ENCODE measurements at places on chromosomes 3 and 15.

GRCh38 chr15:27222479-27222878, 251.5 kb downstream of the GABRG3 start:
- no peak for DNase-seq

DNA sequence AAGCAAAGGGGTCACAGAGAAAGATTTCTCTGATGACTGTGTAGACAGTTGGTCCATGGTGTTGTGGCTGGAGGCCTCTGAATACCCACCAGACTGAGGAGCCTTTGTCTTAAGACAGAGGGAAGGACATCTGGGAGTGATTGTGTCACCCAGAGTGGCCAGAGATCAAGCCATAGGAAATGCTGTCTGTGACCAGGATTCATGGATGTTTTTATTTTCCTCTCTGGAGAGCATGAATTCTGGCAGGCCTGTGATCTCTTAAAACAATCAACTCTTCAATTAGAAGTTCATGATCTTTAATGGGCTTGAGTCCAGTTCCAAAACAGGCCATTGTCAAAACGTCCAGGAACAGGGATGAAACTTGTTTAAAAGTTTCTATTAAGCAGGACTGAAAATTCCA, 198.9 kb upstream of the CTDSPL start:
- DNase-seq, result no peak

GRCh38 chr3:194082743-194083636, 53.0 kb upstream of the HES1 start:
- DNase-seq, result no peak

DNA sequence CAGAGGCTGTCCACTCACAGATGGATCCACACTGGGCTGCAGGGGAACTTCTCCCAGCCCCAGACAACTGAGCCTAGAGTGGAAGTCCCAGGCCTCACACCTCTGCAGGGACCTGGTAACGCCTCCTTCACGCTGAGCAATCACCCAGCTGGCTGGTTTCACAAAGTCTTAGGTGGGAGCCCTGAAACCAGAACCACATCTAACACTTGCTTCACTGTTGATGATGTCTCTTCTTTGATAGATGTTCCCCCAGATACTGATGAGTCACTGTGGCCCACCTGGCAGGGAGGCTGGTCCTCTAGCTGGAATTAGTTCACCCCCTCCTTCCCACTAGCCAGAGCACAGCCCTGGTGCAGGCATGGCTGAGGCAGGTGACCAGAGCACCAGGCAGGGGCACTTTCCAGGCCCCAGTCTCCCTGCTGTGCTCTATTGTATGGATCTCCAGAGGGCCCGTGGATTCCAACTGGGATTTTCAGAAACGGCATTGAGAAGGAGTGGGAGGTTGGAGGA, 33.5 kb downstream of the MYL3 start:
- no peak for DNase-seq

- no peak for DNase-seq
Measured at GRCh38 chr3:24135280-24135679, 190.2 kb downstream of the NR1D2 start.

DNA sequence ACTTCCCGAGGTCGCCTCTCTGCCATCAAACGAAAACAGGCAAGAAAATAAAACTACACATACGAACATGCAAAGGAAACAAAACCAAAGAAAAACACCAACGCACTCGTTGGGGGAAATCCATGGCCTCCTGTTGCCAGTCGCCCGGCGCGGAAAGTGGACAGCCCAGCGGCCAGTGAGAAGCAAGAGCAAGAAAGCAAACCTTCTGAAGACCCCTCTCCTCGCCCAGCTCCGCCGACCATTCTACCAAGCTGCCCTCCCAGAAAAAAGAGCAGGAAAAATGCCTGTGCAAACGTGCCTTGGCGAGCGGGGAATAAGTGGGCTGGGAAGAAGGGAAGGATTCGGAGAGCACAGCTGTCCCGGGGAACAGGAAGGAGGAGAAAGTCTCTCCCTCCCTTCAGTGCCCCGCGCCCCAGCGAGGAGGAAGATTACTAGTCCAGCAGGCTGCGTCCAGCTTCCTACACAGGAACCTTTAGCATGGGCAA, 802 bp upstream of the NECTIN3 start:
- no peak for DNase-seq

DNA sequence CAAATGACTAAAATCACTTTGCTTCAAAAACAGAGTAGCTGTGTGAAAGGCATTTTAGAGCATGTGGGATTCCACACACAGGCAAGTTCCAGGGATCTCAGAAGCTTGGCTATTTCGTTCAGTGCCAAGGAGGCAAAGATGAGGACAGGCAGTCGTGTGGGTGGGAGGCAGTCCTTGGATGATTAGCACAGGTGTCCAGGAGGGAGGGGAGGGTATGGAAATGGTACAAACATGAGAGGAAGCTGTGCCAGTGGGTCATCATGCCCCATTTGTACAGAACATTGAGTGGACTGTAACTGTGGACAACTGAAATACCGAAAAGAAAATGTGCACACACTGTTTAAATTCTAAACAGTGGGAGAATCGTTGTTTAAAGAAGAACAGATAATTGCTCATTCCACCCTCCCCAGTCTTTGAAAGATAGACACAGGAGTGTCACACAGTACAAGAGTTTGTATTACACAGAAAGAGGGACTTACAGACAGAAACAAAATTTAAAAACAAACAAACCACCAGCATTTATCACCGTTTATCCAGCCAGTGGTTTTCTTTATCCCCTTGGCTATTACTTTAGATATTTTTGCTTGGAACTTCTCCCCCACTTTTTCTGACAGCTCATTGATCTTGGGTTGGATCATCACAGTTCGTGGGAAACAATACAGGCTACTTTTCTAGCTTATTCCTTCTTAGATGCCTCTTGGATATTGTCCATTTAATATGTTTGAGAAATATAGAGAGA, 122.9 kb downstream of the GREM1 start:
- DNase-seq, result no peak
